ENCODE measurements at places on chromosomes 16 and 17.

DNA sequence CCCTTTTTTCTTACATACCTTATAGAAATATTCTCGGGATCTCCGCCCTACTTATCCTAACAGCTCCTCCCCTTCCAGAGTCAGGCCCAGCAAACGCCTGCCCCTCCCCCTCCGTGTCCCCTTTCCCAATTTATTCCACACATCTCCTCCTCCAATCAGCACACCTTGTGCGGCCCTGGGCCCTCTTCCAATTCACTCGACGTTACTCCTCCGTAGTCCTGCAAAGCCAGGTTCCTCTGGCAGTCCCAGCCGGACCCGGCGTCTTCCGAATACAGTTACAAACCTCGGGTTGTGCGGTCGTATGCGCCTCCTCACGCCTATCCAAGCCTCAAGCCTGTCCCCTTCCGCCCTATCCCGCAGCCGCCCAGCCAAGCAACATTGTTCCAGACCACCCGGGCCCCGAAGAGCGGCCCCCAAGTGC lies 677 bp downstream of the CBX1 start:
- DNase-seq, result peak; percentile 59

GRCh38 chr17:5237541-5238016 lies 2.9 kb upstream of the SCIMP start:
- peak; percentile 50 for DNase-seq

GRCh38 chr17:77306790-77307478 lies 166.2 kb downstream of the SEC14L1 start:
- DNase-seq, result peak; percentile 40

- DNase-seq, result peak; percentile 98
Measured at GRCh38 chr16:83807710-83808572, at the start of gene HSBP1. TSS of gene HSBP1 (plus strand) at chr16:83807978. CDS start at chr16:83808077, 99 bp downstream.

DNA sequence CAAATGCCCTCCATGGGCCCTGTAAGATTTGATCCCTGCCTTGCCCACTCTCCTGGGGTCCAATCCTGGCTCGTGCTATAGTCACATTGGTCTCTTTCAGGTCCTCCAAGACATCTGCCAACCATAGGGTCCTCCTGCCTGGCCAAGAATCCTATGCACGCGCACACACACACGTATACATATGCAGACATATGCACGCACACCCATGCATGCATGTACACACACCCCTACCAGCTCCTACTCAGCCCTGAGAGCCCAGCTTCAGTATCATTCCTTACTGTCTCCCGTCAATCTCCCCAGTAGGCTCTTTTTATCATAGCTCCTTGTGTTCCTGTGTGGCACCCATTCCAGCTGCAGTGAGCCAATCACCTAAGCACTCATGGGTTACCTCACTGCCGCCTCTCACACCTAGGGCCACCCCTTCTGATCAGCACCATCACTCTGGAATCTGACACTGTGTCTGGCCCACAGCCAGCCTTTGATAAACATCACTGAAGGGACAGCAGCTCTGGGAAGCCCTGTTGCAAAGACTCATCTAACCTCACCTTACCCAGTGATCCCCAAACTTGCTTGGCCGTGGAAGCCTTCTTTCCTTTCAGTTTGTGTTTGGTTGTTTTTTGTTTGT lies 7.9 kb upstream of the DNAH17 start:
- no peak for DNase-seq

GRCh38 chr17:77487677-77488530 lies 347.1 kb downstream of the SEC14L1 start:
- no peak for DNase-seq

- no peak for DNase-seq
Measured at GRCh38 chr16:17304106-17304490, 166.7 kb downstream of the XYLT1 start.

GRCh38 chr17:72790190-72790589 lies 302.3 kb downstream of the SLC39A11 start:
- no peak for DNase-seq

- no peak for DNase-seq
Measured at GRCh38 chr16:1100084-1100800, 4.2 kb upstream of the C1QTNF8 start.

DNA sequence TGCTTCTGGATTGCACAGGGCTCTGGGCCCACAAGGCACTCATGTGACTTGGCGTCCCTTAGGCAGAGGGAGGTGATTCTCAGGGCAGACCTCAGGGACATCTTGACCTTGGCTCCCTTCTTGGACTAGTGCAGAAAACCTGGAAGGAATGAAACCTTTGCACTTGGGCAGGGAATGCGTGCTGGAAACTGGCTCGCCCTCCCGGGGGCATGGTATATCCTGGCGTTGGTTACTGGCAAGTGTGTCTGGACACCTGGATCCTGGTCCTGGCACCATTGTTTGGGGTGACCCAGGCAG lies 63.5 kb upstream of the LGALS9 start:
- DNase-seq, result no peak

DNA sequence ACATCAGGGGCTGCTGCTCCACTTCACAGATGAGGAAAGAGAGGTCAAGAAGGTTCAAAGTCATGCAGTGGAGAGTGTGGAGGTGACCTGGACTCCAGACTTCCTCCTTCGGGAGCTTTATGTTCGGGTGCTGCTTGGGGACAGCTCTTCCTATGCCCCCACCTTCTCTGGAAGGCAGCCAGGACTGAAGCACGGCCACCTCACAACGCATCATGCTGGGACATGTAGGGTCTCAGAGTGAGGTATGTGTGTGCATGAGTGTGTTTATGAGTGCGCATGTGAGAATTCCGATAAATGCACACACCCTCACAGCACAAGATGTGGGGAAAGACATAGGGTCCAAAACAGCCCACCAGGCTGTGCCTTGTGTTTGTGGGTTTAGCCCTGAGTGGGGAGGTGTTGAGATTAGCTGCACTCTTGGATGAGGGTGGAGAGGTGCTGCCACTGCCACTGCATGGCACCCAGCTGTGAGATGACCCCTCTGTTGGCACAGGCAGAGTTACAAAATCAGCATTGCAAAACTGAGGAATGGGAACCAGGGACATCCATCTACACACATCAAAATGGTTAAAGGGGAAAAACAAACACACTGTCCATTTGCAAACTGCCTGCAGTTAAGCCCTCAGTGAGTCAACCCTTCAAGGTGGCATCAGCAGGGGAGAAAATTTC lies 367.4 kb downstream of the SEC14L1 start:
- no peak for DNase-seq

GRCh38 chr16:79151-80054 lies 1.4 kb downstream of the MPG start:
- DNase-seq, result no peak

DNA sequence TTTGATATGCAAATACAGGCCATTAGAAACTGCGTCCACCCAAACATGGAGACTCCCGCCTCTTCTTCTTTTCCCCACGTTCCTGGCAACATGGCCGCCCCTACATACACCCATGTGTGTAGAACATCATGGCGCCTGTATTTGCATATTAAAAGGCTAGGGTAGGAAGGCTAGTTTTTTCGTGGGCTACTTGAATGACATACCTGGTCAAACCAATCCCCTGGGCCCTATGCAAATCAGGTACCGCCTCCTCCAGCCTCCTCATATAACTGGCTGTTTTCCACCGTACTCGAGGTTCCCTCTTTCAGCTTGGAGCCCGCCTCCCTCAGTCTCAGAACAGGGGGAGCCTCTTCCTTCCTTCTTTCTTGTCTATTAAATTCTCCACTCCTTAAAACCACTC lies 840 bp upstream of the CD300LB start:
- peak; percentile 70 for DNase-seq

DNA sequence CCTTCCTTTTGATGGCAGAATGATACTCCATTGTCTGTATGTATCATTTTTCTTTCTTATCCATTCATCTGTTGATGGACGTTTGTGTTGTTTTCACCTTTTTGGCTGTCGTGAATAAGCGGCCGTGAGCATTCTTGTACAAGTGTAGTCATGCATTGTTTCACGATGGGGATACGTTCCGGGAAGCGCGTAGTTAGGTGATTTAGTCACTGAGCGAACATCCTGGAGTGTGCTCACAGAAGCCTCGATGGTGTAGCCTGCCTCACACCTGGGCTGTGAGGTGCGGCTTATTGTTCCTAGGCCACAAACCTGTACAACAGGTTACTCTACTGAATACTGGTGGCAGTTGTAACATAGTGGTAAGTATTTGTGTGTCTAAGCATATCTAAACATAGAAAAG lies 136.5 kb downstream of the CMIP start:
- DNase-seq, result no peak

DNA sequence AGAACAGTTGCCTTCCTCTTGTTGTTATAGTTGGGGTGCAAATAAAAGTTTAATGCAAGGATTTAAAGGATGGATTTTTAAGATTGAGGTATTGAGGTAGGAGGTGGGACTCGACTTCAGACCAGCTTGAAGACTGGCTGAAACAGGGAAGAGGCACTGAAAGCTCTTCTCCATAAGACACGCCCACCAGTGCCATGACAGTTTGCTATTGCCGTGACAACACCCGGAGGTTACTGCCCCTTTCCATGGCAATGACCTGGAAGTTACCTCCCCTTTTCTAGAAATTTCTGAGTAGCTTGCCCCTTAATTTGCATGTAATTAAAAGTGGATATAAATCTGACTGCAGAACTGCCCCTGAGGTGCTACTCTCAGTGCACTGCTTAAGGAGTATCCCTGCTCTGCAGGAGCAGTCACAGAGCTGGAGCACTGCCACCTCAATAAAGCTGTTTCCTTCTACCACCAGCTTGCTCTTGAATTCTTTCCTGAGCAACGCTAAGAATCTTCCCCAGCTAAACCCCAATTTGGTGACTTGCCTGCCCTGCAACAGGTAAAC lies 122.6 kb downstream of the SHISA6 start:
- no peak for DNase-seq

DNA sequence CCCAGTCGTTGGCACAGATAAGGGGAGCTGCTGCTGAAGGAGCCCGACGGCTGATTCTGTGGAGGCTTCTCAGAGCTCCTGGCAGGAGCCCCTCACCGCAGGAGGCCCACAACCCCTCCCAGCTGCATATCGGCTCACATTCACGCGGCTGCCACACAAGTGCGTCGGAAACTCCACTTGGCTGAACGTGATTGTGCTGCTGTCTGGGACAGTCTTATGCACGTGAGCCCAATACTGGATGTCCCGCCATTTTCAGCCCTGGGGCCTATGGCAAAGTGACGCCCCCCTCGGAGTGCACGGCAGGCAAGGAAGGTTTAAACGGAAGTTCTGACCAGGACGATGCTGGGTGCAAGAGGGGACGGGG lies 8.7 kb upstream of the PITPNA start:
- DNase-seq, result no peak
